ENCODE measurements at places on chromosomes 5 and 9.
A peak's percentile ranks its signal among the peaks of the same experiment; 100 is the strongest.

DNA sequence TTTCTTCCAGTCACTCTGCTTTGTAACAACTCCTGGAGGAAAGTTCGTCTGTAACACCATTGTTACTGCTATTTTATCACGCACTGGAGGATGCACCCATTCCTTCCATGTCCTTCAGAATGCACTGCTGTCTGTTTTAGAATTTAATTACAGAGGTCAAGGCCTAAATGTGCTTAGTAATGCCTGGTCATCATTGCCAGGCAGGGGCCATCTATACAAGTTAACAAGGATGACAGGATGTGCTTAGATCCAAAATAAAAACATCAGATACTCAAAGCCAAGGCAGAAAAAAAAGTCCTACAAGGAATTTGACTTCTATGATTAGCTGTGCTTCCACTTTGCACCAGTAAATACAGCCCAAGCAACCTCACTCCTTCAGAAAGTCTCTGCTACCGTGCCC lies 371.4 kb downstream of the SEMA5A start:
- no peak for DNase-seq

DNA sequence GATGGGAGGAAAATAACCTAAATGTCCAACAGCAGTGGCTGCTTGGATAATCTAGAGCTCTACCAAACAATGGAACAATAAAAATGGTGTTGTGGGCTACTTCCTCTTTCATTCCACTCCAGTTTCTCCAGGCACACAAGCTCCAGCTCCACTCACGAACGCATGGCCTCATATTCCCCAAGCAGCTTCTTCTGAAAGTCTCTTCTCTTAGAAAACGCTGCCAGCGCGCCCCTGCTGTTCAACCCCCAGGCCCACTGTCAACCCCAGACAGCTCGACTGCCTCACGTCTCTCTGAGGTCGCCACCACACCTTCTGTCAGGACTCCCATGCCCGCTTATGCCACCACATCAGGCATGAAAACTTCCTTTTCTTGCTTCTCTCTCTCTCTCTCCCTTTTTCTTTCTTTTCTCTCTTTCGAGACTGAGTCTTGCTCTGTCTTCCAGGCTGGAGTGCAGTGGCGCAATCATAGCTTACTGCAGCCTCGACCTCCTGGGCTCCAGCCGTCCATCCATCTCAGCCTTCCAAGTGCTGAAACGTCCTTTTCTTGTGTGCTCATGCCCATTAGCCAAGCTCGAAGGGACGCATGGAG lies 16.2 kb downstream of the OR2V2 start:
- DNase-seq = no peak

DNA sequence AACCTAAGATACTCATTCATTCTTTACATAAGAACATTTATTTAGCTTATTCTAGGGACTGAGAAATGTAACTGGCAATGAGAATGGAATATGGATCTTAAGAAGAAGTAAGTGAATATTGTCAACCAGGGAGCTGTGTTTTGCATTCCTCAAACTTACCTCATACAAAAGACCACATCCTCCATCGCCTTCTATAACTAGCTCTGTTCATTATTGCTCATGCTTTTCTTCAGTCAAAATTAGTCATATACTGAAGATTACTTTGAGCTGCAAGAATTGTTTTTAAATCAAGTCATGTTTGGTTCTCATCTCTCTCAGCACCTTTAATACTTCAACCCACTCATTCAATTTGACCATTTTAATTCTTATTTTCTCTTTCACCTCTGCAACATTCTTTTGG lies 140.3 kb upstream of the RASA1 start:
- no peak for DNase-seq

DNA sequence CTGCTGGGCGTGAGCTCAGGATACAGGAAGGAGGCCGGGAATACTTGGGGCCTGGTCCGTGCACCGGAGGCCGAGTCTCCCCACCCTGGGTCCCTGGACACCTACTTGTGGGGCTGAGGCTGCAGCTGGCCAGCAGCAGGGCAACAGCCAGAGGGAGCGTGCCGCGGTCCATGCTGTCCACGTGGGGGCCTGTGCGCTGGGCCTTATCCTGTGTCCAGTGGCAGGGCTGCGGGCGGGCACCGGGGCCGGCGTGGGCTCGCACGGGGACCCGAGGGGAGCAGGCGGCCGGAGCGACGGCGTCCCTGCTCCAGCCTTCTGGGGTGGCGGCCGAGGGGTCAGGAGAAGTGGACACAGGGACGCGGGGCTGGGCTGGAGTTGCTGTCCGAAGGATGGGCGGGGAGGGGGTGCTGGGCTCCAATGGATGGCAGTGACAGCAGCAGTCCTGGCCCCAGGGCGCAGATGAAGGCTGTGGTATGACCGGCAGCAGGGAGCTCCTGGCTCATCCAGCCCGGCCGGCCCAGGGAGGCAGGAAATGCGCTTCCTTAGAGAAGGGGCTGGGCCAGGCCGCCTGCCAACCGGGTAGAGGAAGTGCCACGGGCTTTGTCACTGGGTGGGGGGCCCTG lies at the start of gene ENG:
Gene ENG (minus strand): TSS at position 475 of the 623 bp plus-strand sequence. CDS start 303 bp downstream, at position 172.
- peak; percentile 87 for DNase-seq

DNA sequence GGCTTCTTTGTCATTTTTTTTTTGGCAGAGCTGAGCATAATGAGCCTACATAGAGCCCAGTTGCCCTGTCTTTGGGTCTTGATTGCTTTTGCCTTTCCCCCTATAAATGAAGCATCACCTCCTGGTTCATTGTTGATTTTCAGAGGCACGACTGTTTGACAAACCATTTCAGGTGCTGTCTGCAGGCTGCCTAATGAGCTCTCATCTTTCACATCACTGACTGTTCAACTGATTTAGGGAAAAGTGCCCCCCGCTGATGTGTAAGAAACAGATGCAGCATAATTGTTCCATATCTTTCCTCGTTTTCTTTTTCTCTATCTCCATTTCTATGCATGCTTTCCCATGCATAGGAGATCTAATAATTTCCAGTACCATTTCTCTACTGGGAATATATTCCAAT lies 338.6 kb downstream of the TMEM38B start:
- DNase-seq = no peak
